Activated CD8-positive, alpha-beta T cell treated with anti-CD3 and anti-CD28 coated beads, Interleukin-2, amount 10 ng/mL, durations not matched to agents 7 days and 5 days (primary cell): ENCODE measurements at places on chromosomes 6 and 20.

DNA sequence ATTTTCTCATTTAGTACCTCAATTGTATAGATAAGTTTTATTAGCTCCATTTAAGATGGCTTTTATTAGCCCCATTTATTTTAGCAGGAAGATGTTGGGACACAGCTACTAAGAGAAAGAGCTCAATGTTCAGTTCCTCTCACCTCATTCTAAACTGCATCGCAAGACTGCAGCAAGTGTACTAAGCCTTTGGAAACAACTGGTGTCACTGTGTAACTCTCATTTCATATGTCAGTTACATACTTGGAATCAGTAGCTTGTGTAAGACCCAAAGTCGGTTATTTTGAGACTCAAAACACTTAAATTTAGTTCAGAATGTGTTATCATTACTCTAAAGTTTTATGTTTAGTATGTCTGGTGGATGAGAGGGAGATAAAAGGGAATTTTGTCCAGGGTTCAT lies 482.9 kb downstream of the BMP2 start:
- no peak for DNase-seq
- no peaks in the 10 kb centered on the region for H3K4me1 ChIP-seq
- H3K27me3 ChIP-seq, result no peaks in the 10 kb centered on the region
- H3K4me3 ChIP-seq, result no peak overlapping the region
- no peaks in the 10 kb centered on the region for H3K36me3 ChIP-seq
- no peak overlapping the region for H3K27ac ChIP-seq

DNA sequence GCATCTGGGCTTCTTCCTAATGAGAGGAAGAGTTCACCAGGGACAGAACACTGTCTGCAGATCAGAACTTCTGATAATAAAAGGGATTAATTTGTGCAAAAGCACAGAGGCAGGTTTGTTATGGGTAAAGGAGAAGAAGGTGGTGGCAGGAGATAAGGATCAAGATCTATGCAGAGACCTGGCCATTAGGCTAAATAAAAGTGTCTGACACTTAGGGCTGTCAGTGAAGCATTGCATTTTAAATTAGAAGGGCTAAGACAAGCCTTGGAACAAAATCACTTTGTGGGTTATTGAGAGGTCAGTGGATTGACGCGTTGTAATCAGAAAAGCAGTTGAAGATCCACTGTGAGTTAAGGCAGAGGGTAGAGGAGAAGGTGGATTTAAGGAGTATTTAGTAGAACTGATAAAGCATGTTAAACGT lies 76.8 kb downstream of the MAP3K4 start:
- H3K4me3 ChIP-seq, result no peak overlapping the region
- H3K27ac ChIP-seq, result no peak overlapping the region
- H3K4me1 ChIP-seq, result no peaks in the 10 kb centered on the region
- DNase-seq, result no peak
- H3K27me3 ChIP-seq, result no peaks in the 10 kb centered on the region

- no peaks in the 10 kb centered on the region for H3K36me3 ChIP-seq
- peaks cover 5% of the 10 kb centered on the region for H3K27me3 ChIP-seq
- no peak overlapping the region for H3K4me3 ChIP-seq
Observed at GRCh38 chr20:1310506-1311190, 18.3 kb downstream of the SDCBP2 start.

DNA sequence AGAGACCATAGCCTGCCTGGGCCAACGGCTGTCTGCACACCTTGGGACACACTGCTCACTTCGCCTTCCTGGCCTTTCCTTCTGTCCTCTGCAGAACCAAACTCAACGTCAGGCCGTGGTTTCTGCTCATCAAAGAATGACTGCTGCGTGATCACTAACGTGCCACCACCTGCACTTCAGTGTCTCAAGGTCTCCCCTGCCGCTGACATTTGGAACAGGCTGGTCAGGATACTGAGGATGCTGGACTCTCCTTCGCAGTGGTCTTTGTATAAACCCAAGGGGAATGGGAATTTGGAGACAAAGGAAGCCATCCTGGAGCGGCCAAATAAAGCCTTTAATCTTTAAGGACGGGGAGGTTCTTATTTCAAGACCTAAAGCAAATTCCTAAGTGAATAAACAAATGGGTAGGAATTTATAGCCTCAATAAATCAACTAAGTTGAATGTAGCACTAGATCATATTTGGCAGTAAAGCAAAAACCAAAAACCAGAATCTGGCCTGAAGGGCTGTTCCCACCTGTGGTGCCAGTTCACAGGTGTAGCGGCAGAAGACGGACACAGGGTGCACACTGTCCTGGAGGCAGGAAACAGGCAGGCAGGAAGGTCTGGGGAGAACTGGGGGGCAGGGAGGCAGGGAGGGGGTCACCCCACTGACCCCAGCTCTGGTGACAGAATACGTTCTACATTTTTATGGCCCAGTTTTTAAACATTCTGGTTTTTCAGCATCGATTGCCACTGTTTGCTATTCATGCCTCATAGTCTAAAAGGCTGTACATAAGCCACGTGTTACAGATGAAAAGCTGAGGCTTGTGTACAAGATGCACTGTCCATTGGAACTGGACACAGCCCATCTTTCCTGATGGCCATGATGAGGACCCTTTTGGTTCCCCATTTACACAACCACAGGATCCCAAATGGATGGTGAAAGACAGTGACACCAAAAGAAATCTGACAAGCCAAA lies 36.6 kb downstream of the ABHD12 start:
- no peak for DNase-seq
- no peaks in the 10 kb centered on the region for H3K27me3 ChIP-seq
- H3K36me3 ChIP-seq, result peaks cover 10% of the 10 kb centered on the region
- no peak overlapping the region for H3K27ac ChIP-seq
- no peak overlapping the region for H3K4me3 ChIP-seq

GRCh38 chr20:50249447-50250388 lies 59.1 kb downstream of the CEBPB start:
- no peak overlapping the region for H3K27ac ChIP-seq
- peaks cover 7% of the 10 kb centered on the region for H3K4me1 ChIP-seq
- H3K36me3 ChIP-seq, result no peaks in the 10 kb centered on the region
- H3K27me3 ChIP-seq, result peaks cover 5% of the 10 kb centered on the region

DNA sequence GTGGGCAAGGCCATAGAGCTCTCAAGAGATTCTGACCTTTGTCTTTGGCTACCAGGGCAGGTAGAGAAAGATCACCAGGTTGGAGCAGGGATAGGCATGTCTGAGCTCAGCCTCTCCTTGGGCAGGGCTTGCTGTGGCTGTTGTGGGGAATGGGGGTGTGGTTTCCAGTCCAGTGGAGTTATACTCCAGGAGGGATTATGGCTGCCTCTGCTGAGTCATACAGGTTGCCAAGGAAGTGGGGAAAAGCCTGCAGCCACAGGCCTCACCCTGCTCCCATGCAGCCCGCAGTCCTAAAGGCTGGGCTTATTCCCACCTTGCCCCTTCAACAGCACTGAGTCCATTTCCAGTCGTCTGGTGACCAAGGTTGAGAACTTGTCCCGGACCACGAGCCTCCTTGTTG lies 21.9 kb downstream of the MEP1A start:
- H3K36me3 ChIP-seq, result no peaks in the 10 kb centered on the region
- DNase-seq, result no peak
- H3K27ac ChIP-seq, result no peak overlapping the region
- no peak overlapping the region for H3K4me3 ChIP-seq

DNA sequence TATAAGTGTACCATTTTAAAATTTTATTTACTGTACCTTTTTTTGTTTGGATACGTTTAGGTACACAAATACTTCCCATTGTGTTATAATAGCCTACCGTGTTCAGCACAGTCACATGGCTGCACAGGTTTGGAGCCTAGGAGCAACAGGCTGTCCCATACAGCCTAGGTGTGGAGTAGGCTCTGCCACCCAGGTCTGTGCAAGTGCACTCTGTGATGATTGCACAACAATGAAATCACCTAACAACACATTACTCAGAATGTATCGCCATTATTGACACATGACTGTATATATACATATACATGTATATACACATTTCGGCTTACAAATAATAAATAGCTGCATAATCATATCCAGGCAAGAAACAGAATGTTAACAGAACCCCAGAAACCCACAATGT lies 15.4 kb downstream of the SERAC1 start:
- H3K27me3 ChIP-seq, result no peaks in the 10 kb centered on the region
- peaks cover 18% of the 10 kb centered on the region for H3K36me3 ChIP-seq
- DNase-seq, result no peak
- H3K27ac ChIP-seq, result no peak overlapping the region

DNA sequence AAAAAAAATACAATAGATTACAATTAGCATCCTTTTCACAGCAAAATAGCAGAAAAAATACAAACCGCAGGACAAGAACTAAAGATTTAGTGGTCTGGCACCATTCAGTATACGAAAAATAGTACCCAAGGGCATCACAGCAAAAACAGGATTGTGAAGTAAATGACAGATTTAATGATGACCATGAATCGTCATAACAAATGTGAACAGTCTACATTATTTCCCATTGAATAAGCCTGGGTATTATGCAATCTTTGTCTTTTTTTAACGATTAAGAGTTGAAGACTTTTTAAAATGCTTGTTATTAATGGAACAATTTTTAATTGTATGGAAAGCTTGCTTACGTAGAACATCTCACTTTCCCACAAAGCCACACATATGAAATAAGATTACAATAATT lies 432.8 kb downstream of the PKHD1 start:
- H3K27ac ChIP-seq, result no peak overlapping the region
- DNase-seq, result no peak
- no peaks in the 10 kb centered on the region for H3K27me3 ChIP-seq
- H3K36me3 ChIP-seq, result no peaks in the 10 kb centered on the region
- H3K4me3 ChIP-seq, result no peak overlapping the region

- H3K4me3 ChIP-seq, result no peak overlapping the region
- no peaks in the 10 kb centered on the region for H3K4me1 ChIP-seq
- no peaks in the 10 kb centered on the region for H3K36me3 ChIP-seq
- DNase-seq, result no peak
- no peaks in the 10 kb centered on the region for H3K27me3 ChIP-seq
Observed at GRCh38 chr6:81865712-81866111, 113.2 kb upstream of the TENT5A start.

DNA sequence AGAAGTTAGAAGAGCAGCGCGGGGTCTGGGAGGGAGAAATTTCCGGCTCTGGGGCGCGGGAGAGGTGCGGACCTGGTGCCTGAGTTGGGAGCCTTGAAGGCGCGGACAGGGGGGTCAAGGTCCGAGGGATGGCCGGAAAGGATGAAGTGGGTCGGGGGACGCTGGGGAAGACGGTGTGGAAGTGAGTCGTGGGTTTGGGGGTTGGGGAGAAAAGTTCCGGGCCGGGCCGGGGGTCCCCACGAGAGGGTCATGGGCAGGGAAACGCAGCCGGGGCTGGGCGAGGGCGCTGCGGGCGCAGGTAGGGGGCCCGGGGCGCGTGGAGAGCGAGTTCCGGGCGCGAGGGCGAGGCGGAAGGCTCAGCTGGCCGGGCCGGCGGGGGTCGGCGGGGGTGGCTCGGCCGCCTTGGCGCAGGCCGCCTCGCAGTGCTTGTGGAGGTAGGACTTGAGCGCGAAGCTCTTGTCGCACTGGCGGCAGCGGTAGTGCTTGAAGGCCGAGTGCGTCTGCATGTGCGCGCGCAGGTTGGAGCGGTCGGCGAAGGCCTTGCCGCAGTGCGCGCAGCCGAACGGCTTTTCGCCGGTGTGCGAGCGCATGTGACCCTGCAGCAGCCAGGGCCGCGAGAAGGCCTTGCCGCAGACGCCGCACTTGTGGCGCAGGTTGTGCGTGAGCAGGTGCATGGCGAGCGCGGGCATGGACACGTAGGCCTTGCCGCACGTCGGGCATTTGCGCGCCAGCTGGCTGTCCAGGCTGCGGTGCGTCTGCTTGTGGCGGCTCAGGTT lies 10.5 kb upstream of the SRXN1 start:
- H3K36me3 ChIP-seq, result peaks cover 1% of the 10 kb centered on the region
- peak overlapping the region; percentile 66 for H3K27ac ChIP-seq
- H3K4me1 ChIP-seq, result peaks cover 8% of the 10 kb centered on the region

- peaks cover 53% of the 10 kb centered on the region for H3K27me3 ChIP-seq
- H3K4me3 ChIP-seq, result peak overlapping the region; percentile 56
- DNase-seq, result no peak
- no peak overlapping the region for H3K27ac ChIP-seq
Observed at GRCh38 chr6:27667657-27668441, 194.9 kb upstream of the ZNF184 start.

DNA sequence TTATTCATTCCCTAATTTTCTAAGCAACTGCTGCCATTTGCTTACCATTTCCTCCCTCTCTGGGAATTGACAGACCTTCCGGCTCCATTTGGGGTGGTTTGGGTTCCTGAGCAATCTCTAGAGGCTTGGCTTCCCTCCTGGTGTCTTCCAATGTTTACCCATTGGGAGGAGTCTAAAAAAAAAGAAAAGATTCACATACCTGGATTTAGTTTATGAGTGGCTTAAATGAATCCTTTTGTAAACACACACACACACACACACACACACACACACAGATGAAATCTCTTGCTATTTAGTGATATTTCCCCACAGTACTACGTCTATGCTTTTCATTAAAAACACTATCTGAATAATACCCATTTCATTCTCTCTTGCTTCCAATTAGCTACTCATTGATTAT lies 48.3 kb upstream of the TRAF3IP2 start:
- H3K36me3 ChIP-seq, result peaks cover 2% of the 10 kb centered on the region
- no peak overlapping the region for H3K4me3 ChIP-seq
- H3K4me1 ChIP-seq, result no peaks in the 10 kb centered on the region
- H3K27ac ChIP-seq, result no peak overlapping the region
- no peaks in the 10 kb centered on the region for H3K27me3 ChIP-seq

DNA sequence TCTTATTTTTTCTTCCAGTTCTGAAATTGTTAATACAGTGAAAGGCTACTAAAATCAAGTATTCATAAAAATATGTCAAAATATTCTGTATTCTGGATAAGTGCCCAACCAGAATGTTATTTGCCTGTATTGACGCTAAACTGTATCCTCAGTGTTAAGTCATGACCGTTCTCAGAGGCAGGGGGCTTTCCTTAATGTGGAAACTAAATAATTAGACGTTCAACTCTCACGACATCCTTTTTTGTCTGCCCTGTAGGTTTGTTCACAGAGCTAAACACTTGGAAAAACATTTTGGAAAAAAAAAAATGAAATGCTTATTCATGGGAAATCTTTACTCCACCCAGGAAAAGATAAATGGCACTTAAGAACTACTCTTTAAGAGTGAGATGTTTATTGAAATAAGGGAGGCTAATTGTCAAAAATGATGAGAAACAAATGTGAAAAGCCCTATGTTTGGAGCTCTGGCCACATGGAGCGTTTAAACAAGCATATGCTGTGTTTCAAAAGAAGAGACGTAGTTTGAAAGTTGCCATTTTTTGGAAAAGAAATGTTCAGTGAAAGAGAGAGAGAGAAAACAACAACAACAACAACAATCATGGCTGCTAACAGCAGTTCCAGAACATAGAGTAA lies 453.1 kb upstream of the MARCKS start:
- no peaks in the 10 kb centered on the region for H3K36me3 ChIP-seq
- no peak for DNase-seq
- no peak overlapping the region for H3K27ac ChIP-seq
- no peaks in the 10 kb centered on the region for H3K4me1 ChIP-seq

DNA sequence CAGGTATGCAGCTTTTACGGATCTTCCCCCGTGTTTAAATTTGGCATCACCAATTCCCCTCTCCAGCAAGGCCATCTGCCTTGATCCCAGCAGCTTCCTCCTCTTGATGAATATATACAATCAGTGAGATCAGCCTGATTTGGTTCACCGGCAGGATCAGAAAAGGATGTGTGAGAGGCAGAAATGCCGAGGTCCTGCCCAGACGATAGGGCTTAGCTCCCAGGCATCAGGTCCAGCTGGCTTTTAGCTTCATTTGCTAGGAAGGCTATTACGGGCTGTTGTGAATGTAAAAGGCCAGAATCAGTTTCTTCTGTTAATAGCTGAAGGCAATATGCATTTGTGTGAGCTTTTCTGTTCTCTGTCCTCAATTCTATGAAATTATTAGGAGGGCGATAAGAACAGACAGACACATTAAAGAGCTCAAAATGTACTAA lies 372.8 kb downstream of the BTBD9 start:
- DNase-seq, result no peak
- no peaks in the 10 kb centered on the region for H3K27me3 ChIP-seq
- H3K36me3 ChIP-seq, result no peaks in the 10 kb centered on the region
- no peak overlapping the region for H3K27ac ChIP-seq
- no peak overlapping the region for H3K4me3 ChIP-seq
